GM19239 (cell line): ENCODE measurements at places on chromosomes 5 and 9.
A peak's percentile ranks its signal among the peaks of the same experiment; 100 is the strongest.

GRCh38 chr9:86098824-86099700 is at the start of gene GOLM1:
Gene GOLM1, minus strand, starts transcription at chr9:86099558. Its CDS starts 20,238 bp downstream, at chr9:86079320.
- peak; percentile 70 for DNase-seq

GRCh38 chr5:137672001-137672400 is 63.9 kb downstream of the KLHL3 start:
- DNase-seq = no peak

- DNase-seq = no peak
These were observed 175.5 kb downstream of the MUSK start for GRCh38 chr9:110844121-110844520.

- DNase-seq = no peak
These were observed 421.1 kb downstream of the KIF4B start for GRCh38 chr5:155434681-155435080.

DNA sequence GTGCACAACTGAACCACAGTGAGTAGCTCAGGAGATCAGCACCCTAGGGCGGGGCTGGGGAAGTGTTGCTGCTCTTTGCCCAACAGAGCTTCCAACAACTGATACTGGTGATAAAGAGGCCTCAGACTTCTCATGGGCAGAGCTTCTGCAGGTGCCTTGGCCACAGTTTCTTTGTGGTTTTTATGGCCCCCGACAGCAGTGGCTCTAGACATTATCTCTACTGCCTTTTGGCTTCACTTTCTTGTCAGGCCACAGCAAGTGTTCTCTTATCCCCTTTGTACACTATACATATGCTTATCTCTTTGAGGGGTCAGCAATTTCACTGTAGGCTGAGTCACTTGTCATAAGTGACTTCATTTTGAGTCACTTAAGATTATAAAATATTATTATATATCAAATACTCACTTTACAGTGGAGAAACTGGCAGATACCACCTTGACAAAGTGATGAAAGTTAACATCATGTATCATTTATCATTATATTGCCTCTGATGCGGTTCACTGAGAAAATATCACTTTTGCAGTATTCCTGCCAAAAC is 90.9 kb upstream of the COX7C start:
- no peak for DNase-seq

GRCh38 chr5:3122985-3123762 is 371.7 kb upstream of the IRX2 start:
- no peak for DNase-seq

DNA sequence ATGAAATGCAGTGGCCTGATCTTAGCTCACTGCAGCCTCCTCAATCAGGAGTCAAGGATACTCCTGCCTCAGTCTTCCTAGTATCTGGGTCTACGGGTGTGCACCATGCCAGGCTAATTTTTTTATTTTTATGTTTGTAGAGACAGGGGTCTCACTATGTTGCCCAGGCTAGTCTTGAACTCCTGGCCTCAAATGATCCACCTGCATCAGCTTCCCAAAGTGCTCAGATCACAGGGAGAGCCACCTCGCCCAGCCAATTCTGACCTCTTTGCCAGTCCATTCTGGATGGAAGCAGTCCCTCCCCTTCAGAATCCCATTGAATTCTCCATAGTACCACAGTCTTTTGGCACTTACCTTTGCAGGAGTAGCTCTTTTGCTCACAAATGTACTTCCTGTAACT is 1.7 kb upstream of the CANX start:
- DNase-seq = no peak
